ENCODE measurements at places on chromosomes 3 and 15.

- DNase-seq, result no peak
Measured at GRCh38 chr3:3815206-3815605, 16.0 kb downstream of the LRRN1 start.

- no peak for DNase-seq
Measured at GRCh38 chr3:29591579-29591978, 310.7 kb downstream of the RBMS3 start.

- no peak for DNase-seq
Measured at GRCh38 chr3:32432045-32432710, 40.5 kb downstream of the CMTM7 start.

- DNase-seq, result no peak
Measured at GRCh38 chr3:76841747-76842146, 198.2 kb upstream of the ROBO2 start.

DNA sequence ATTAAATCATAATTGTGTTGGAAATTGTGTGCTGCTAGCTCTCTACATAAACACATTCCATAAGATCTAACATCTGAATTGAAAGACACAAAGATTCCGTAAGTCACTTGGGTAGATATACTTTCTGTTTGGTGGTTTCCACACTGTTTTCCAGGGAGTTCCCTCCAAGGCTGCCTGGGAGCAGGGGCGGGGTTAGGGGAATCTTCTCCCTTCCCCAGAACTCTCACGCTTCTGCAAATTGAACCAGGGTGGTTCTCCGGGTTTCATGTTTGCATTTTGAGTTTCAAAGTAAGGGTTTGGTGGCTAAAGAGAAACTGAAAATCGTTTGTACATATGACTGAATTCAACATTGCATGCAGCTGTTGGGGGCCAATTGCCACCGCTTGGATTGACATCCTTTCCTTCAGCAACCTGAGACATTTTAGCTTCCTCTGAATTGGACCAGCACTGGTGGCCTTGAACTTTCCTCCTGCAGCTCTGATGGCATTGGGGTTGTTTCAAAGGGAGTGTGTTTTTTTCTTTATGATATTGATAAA, 192.7 kb upstream of the FEZF2 start:
- no peak for DNase-seq

DNA sequence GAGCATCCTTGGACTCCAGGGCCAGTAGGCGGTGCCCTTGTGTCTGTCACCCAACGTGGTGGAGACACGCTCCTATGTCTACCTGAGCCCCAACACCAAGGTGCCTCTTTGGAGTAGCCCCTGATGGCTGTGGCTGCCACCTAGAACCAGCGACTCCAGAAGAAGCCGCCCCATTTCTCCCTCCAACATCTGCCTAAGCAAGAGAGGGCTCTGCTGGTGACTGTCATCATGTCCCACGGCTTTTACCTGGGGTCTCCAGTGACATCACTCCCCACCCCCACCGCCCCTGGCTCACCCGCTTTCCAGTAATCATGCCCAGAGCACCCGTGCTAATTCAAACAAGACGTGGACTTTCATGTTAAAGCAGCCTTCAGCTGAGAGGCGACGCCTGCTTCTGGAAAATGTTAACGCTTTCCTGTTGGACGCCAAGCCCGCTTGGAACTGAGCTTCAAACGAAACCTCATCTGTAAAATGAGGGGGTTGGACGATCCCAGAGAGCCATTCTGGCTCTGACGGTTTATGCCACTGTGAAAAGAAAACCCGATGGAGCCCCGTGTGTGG, 57.0 kb downstream of the ISG20 start:
- no peak for DNase-seq

DNA sequence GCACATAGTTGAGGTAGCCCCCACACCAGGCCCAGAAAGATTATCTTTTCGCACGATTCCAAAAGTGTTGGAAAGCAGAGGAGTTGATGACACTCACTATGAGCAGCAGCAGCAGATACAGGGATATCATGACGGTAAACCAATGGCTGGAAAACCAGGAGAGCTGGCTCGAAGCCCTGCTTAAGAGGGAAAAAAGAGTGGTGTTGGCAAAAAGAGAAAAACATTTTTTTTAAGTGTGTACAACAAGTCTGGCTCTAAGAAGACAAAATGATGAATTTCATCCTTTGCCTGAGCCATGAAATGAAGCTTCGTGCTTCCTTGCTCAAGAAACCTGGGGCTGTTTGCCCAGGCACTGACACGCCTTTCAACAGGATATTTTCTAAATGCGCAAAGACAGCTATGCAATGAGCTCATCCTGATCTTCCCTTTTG, 27.3 kb downstream of the PARP16 start:
- no peak for DNase-seq

- peak; percentile 7 for DNase-seq
Measured at GRCh38 chr3:155853214-155854140, 750 bp downstream of the SLC33A1 start.

DNA sequence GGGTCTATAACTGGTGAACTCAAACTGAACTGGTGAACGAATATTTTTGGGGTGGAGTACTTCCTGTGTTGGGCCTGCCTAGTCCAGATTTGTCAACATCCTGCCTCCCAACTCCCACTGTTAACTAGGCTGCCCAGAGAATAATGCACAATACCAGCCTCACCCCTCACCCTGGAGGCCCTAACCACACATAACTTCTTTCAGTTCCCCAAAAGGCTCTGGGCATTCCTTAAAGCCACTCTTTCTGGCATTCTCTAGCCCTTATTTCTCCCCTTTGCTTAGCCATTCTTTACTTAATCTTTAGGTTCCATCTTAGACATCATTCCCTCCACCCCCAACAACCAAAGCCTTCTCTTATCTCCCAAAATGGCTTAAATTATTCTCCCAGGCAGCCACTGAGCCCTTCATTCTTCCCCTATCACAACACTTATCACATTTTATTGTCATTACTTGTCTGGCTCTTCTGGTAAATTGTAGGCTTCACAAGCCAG, 9.1 kb upstream of the SEC11A start:
- DNase-seq, result no peak

DNA sequence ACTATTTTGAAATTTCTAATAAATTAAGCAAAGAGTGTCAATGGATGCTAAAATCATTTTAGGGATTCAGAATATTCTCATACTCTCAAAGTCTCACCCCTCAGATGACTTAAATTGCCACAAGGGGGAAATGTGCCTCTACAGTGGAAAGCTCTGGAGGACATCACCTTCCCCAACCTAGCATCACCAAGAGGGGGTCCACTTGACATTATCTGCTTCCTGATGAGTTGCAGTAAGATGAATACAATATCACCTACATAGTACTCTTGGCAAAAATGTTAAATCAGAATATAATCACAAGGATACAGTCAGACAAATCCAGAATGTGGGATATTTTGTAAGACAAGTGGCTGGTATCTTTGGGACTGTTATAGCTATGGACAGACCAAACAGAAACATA, 290.1 kb downstream of the MFSD1 start:
- DNase-seq, result no peak

DNA sequence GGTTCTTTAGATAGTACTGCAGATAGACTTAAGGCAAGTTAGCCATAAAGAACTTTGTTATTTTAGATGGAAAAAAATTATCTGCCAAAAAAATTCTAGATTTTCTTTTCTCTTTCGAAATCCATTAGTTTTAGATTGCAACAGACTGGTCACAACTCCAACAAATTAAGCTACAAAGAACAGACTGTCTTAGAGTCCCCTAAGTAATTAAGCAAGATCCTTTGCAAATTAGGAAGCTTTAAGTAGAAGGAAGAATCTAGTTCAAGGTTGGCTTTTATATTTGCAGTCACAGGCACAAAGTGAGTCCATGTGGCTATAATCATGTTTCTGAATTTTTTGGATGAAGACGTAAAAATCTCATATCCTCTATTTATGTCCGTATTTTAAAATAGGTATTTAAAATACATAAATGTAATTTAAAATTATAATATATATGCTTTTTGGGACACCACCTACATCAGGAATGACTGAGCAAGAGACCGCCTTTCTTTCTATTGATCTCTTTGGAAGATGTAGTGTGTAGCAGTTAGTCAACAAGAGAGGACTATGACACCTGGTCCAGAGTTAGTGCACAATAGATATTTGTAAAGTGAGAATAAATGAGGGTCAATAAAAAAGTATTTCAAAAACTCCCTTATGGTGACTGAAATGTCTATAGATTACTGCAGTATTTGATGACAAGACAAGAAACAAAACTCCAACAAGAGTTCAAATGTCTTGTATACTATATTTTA, 34.4 kb downstream of the TMEM45A start:
- no peak for DNase-seq

- no peak for DNase-seq
Measured at GRCh38 chr3:27325419-27325818, 43.8 kb downstream of the NEK10 start.

GRCh38 chr3:88408935-88409334, 259.2 kb downstream of the C3orf38 start:
- DNase-seq, result no peak

DNA sequence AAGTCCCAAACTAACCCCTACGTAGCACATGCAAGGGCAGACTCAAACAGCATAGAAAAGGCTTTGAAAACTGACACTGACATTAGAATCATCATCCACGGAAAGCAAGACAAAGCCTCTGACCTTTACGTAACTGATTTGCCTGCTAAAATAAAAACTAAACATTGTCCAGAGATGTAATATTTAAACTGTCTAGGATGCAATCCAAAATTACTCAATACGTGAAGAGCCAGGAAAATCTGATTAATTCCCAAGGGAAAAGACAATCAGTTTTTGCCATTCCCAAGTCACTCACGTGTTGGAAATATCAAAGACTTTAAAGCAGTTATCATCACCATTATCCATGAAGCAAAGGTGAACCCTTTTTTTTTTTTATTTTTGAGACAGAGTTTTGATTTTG, 13.3 kb upstream of the IQCF1 start:
- DNase-seq, result no peak

GRCh38 chr3:160796813-160797164, 40.8 kb downstream of the PPM1L start:
- no peak for DNase-seq

- no peak for DNase-seq
Measured at GRCh38 chr15:85652457-85652856, 142.3 kb downstream of the KLHL25 start.

GRCh38 chr3:173932624-173933023, 535.1 kb downstream of the NLGN1 start:
- DNase-seq, result no peak

- no peak for DNase-seq
Measured at GRCh38 chr15:101242160-101242998, 9.5 kb downstream of the CHSY1 start.

DNA sequence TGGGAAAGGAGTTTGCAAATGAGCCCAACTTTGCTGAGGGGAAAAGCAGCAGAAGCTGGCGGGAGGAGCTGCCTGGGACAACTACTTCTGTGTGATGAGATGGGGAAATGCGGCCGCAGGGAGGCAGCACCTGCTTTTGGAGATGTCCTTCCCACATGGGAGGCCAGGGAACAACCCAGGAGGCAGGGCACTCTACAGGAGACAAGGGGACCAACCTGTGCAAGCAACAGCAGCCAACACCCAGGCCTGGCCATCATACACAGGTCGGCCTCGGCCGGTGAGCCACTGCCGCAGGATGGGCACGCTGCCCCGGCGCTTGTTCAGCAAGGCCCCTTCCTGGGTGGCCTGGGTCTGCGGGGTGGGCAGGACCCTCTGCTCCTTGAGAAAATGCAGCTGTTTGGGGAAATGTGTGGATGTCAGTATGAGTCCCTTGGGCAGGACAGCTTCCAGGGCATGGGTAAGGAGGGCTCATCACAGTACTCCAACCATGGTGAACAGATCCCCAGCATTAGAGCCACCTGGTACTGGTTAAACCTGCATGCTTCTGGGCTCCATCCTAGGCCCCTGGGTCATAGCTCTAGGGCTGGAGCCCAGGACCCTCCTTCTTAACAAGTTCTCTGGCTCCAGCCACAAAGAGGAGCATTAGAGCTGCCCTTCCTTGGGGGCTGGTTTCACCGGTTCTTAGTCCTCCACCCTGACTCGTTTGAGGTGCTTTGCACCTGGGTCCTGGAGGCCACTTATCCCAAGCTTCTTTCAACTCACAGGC, 11.6 kb downstream of the EPB42 start:
- no peak for DNase-seq
